ENCODE measurements at places on chromosomes 7 and 10.
A peak's percentile ranks its signal among the peaks of the same experiment; 100 is the strongest.

GRCh38 chr10:18279173-18279572 lies 138.9 kb downstream of the CACNB2 start:
- DNase-seq: peak; percentile 48

DNA sequence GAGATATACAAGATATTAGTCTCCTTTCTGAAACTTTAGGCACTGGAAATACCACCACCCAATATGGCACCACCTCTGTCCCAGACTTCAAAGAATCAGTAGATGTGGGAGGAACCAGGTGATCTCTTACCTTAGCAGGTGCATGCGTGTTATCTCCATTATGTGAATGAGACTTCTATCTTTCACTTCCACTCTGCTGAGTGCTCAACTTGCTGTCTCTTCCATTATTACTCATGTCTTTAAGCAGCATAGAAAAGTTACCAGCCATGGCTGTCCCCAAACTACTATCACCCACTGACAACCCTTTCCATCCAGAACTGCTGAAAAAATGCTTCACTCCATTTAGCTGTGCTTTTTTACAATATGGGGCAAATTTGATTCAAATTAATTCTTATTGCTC lies 101.5 kb upstream of the PRSS1 start:
- DNase-seq: no peak

DNA sequence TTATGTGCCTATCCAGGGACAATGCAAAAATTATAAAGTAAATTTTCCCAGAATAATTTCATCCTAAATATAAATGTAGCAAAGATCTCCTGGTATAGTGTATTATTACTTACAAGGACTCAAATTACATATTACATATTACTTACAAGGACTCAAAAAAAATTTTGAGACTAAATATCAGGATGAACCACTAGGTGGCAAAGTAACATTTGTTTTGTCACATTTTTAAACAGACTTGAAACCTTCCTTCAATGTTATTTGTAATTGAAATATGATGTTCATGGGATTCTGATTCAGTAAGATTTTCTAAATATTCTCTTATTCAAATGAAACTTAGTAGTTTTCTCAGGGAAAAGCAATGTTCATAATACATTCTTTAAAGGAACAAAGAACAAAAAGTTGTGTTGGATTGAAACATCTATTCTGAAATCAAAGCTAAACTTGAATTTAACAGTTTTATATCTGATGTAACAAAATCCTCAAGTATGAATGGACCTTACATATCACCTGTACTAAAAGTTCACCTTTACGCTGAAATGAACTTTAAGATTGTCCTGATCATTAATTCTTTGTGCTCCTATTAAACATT lies 74.3 kb upstream of the GNAI1 start:
- DNase-seq: peak; percentile 45

DNA sequence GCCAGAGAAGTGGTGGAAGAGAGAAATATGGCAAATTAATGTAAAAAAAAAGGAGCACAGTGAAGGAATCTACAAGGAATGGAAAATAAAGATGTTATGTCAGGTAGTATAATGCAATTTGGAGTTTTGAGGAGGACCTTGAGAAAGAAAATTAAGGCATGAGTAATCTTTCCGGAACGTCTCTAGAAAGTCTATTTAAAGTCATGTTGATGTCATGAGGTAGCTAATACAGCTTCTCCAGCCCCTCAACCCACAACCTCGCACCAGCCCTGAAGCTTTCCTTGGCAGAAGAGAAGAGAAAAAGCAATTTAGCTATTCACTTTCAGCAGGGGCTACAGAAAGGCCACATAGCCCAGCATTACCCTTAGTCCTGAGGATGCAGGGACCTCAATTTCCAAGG lies 22.5 kb downstream of the TRDMT1 start:
- no peak for DNase-seq

GRCh38 chr10:4648999-4649398 lies 177.0 kb upstream of the AKR1E2 start:
- no peak for DNase-seq

- no peak for DNase-seq
These were observed 49.7 kb downstream of the INSYN2A start for GRCh38 chr10:127146661-127147060.
